AG09319 (cell line): ENCODE measurements at places on chromosomes 7 and 10.
A peak's percentile ranks its signal among the peaks of the same experiment; 100 is the strongest.

GRCh38 chr10:734481-734880, 45.0 kb upstream of the DIP2C start:
- peak; percentile 36 for DNase-seq

GRCh38 chr10:93947524-93947923, 46.2 kb upstream of the PLCE1 start:
- no peak for DNase-seq

DNA sequence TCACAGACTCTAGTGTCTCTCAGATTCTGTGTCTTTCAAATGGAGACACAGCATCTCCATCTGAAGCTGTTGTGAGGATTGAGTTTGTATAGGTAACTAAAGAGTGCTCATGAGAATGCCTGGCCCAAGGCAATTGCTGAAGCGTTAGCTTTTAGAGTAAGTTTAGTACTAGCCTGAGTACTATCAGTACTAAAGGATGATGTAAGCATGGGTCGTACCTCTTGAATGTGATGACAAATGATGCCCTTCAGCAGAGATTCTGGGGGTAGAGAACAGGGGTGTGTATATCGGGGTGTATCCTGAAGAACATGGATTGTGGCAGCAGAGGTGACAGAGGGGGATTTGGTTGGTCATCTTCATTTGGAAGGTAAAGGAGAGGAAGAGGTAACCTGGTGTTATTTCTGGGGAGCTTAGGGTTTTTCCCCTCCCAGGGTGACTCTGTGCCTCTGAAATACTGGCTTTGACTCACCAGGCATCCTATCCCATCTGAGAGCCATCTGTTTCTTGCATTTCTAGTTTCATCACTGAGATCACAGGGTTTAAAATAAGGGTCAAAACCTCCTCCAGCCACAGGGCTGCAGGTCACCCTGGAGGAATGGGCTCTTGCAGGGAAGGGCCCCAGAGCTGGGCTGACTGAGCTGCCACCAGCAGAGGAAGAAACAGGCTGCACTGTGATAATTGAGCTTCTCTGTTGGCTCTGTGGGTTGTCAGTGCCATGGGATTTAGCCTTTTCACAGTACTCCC, 756.0 kb downstream of the KCNMA1 start:
- no peak for DNase-seq

GRCh38 chr7:158758586-158759244, 54.1 kb upstream of the NCAPG2 start:
- no peak for DNase-seq

- DNase-seq = no peak
Observed at GRCh38 chr7:21497072-21497471, 45.8 kb upstream of the DNAH11 start.

DNA sequence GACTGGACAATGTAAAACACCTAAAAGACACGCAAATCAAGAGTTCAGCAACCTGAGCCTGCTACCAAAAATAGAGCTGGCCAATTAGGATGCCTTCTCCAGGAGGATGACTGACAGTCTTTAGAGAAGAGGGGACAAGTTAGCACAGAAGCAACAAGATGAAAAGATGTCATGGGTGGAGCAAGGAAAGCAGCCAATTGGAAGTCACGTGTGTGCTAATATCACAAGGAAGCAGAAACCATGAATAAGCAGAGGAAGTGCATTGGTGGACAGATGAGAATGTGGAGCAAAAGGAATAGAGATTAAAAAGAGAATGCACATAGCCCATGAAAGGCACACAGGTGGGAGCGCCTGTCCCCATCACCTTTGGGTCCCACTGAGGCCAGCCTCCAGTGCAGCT, 148.1 kb downstream of the SLC25A13 start:
- DNase-seq = no peak

GRCh38 chr7:101517304-101517703, 111.8 kb downstream of the MYL10 start:
- no peak for DNase-seq

- peak; percentile 85 for DNase-seq
Observed at GRCh38 chr7:76069238-76069638, 21.3 kb downstream of the MDH2 start.
